H1 (cell line): ENCODE measurements at places on chromosomes 5 and 9. TPM values are rescaled to one million over a fixed set of nuclear protein-coding genes. Genes with fewer than 3 reads are reported as not detected.

ST8SIA4 gene
- 0.50 and 0.77 TPM in 2 replicates for total RNA-seq

DNA sequence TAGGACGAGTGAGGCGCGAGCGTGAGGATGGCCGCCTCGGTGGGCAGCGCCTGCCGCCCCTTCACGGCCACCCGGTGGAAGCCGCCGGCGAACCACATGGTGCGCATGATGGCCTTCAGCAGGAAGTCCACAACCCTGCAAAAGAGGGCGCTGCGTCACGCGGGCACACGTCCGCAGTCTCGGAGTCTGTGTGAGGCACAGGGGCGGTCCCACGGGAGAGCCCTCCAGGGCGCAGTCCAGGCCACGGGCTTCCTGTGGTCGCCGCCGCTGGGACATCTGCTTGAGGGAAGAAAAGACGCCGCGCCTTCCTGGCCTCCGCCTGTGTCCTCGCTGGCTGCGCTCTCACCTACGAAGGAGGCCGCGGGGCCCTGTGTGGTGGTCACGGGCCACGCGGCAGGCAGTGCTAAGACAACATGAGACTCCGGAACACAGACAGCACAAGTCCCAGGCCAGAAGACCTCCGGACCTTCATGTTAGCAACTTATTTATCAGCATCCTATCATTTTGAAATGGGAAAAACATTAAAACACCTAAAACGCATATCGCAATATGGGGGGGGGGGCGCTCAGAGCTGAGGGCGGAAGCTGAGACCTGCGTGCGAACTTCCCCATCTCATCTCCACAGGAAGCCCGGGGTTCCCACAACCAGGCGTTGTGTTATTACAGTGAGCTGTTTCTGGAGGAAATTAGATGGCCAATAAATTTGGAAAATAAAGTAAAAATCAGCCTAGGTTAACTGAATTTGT, 28.8 kb downstream of the LPCAT1 start:
- no peak for DNase-seq

DNA sequence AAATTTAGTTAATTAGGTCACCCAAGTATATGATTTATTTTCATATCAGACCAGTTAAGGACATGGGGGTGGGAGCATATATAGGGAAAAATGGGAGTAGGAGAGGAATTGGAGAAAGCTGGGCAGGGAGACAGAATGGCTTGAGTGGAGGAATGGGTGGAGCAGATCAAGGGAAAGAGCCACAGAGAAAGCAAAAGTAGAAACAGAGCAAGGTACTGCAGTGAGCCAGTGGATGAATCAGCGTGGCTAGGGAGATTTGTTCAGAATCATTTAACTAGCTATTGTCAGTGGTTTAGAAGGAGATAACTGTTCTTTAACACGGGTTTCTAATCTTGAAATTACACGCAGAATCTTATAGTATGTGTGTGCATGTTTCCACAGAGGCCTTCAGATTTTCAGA, 37.4 kb downstream of the SNX24 start:
- no peak for DNase-seq

DNA sequence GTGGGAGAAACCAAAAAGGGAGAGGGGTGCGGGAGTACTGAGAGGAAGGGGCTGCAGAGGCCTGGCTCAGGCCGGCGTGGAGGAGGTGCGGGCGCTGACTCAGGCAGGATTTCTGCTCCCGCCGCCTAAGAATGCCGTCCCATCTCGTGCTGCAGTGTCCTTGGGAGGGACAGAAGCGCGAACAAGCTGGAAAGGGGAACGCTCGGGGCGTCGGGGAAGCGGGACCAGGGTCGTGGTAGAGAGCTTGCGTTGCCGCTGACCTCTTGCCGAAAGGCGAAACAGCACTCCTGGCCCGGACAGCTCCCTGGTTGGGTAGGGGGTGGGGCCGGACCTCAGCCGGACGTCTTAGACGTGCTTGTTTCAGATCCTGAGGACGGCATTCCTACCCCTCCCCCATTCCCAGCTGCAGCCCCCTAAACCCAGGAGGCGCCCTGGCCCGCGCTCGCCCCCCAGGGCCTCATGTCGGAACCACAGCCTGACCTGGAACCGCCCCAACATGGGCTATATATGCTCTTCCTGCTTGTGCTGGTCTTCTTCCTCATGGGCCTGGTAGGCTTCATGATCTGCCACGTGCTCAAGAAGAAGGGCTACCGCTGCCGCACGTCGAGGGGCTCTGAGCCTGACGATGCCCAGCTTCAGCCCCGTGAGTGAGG, 1.1 kb downstream of the RELL2 start:
- DNase-seq, result peak; percentile 87

- DNase-seq, result no peak
Measured at GRCh38 chr5:109823597-109823996, 133.9 kb downstream of the MAN2A1 start.

DNA sequence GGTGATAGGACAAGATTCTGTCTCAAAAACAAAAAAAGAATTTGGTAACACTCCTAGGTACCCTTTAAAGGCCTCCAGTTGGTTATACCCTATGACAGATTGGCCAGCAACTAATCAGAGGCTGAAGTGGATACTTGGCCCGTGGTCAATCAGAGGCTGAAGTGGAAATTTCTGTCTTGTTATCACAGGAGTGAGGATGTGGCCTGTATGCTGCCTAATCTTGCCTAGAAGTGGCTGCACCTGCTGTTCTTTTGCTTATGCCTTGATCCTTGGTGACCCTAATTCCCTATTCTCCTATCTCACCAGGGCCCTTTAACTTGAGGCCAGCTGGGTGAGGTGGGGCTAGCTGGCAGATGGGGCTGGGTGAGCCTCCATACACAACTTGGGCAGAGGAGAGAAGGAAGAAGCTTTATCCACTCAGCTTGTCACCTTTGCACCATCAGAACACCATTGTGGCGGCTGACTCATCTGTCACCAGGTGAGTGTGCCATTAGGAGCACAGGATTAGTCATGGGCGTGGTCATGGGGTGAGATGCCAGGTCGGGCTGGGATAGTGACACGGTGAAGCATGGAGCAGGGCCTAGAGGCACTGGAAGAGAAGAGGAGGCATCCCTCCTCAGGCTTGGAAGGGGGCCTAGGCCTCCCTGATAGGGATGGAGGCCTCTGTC, 41.5 kb downstream of the SAR1B start:
- no peak for DNase-seq

GRCh38 chr9:2387166-2387565, 234.4 kb upstream of the VLDLR start:
- DNase-seq, result no peak
